Stimulated activated CD8-positive, alpha-beta memory T cell treated with anti-CD3 and anti-CD28 coated beads, Interleukin-4, amount 100 ng/mL, for 1 hour (primary cell): ENCODE measurements at places on chromosomes 2 and 18.

GRCh38 chr2:119823734-119824334 lies 64.1 kb downstream of the PTPN4 start:
- DNase-seq = no peak

DNA sequence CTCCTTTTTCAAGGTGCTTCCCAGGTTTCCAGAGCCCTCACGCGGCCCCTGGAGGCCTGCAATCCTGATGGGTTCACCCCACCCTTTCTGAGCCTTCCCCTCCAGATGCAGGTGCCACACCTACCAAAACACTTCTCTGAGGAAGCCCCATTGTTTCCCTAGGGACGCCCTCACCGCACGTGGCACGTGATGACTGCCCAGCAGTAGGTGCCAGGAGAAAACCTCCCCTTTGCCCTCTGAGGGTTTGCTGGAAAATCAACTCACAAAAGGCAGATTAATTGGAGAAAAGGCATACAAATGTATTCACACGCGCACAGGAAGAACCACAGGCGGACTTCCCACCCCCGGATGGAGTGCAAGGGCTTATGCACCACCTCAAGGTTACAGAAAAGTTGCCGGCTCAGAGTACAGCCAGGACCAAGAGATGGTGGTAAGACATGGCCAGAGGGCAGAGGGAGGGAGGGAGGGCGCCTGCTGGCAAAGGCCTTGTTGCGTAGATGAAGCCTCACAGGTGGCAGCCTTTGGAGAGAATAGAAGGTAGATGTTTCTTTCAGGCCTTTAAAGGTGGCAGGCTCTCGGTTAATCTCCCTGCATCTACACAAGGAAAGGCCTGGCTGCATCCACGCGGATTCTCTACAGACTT lies 269.4 kb upstream of the RAB6C start:
- DNase-seq = no peak

- DNase-seq = no peak
These were observed 156.6 kb downstream of the DTNA start for GRCh38 chr18:34866739-34867138.

DNA sequence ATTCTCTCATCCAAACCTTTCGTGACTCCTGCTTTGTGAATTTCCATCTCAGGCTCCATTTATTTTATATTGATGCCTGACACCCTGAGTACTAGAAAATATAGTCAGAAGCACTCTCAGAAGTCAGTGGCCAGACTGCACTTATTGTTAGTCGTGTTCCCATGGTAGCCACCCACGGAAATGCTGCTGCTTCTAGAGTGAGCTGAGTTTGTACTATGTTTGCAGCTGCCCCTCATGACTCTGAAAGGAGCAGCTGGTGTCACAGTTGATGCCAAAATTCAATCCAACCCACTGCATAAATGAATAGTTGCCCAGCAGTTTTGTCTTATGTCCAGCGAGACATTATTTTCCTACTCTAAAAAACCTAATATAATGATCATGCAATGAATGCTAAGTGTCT lies 265.2 kb upstream of the SPHKAP start:
- DNase-seq = no peak

- DNase-seq = no peak
These were observed 4.3 kb upstream of the EDAR start for GRCh38 chr2:108993095-108993937.

DNA sequence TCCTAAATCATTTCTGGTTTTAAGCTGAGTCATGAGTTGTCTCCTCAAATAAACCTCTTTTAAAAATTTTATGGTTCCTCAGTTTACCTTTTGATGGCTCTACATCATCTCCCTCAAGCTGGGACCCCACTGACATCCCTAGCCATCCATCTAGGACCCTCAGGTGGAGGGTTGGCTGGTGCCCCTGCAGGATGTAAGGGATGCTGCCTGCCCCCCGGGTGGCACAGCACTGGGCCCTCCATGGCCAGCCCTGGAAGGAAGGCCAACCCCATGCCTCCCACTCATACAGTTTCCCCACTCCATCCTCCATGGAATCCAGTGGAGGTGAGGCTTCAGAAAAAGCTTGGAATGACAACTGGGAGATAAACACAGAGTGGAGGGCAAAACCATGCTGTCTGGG lies 17.2 kb upstream of the GPC1 start:
- no peak for DNase-seq

GRCh38 chr2:205982776-205983327 lies 103.1 kb downstream of the INO80D start:
- no peak for DNase-seq

- DNase-seq = no peak
These were observed 8.7 kb upstream of the COLEC11 start for GRCh38 chr2:3586220-3586619.

DNA sequence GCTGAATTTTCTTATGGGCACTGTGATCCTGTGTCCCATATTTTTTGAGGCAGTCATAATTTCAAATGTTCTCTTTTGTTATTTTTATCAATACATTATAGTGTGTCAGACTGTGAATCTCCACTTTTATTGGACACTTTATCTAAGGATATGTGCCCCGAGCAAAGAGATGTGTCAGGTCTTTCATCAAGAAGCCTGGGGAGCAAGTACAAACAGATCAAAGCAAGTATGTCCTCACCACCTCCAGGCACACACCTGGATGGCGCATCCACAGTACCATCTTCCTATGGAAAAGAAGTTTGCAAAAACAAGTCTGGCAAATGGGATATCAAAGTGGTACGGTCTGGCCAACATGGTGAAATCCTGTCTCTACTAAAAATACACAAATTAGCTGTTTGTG lies 81.0 kb upstream of the ZNF236 start:
- no peak for DNase-seq

DNA sequence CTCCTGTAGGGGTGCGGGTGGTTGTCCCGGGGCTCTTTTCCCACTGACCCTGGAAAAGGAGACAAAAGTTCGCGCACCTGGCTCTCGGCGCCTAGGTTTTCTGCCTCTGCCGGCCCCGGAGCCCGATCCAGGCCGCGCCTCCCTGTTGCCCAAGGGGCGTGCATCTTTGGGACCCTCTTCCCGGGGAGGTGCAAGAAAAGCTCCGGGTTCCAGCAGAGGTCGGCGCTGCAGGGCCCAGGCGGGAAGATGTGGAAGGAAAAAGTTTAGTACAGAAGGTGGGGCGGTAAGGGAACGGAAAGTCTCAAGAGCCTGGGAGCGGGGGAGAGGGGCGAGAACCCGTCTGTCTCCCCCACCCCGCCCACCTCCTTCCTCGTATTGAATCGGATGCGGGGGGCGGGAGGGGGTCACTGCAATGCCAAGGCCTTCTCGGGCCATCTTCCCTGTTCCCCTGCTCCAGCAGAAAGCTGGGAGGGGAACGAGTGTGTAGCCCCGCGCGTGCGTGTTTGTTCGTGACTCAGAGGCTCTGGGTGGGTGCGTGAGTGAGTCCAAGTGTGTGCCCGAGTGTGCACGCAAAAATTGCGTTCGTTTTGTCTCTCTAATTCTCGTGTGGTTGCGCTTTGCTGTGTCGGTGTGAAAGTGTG lies 6.3 kb upstream of the EN1 start:
- no peak for DNase-seq

- no peak for DNase-seq
These were observed 108.4 kb downstream of the ZEB2 start for GRCh38 chr2:144411473-144411872.

DNA sequence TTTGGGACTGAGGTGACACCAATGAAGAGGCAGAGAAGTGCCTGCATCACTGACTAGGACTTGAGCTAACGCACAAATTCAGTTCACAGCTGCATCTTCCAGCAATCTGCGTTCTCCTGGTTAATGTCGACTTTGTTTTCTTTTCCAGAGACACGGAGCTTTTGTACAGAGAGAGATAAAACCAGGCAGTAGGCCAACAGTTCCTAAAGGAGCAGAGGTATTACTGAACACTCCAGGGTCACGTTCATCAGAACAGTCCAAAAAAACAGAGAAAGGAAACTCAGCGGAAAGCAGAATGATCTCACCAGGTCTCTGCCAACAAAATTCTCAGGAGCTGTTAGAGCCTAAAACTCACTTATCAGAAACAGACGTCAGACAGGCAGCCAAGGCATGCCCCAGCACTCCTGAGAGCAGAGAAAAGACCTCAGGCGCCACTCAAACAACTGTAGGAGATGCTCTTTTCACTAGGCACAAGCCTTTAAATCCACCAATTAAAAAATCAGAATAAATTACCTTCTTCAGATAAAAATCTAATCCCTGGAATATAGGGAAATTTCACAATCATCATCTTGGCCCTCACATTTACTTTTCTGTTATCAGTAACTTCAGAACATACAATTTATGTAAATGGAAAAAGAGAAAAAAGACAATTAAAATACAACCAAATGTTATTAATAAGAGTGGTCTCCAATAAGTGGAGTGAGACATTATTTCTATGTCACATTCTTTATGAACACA lies 95.9 kb upstream of the SPTBN1 start:
- no peak for DNase-seq

GRCh38 chr2:79984476-79984875 lies 320.1 kb downstream of the LRRTM1 start:
- no peak for DNase-seq

DNA sequence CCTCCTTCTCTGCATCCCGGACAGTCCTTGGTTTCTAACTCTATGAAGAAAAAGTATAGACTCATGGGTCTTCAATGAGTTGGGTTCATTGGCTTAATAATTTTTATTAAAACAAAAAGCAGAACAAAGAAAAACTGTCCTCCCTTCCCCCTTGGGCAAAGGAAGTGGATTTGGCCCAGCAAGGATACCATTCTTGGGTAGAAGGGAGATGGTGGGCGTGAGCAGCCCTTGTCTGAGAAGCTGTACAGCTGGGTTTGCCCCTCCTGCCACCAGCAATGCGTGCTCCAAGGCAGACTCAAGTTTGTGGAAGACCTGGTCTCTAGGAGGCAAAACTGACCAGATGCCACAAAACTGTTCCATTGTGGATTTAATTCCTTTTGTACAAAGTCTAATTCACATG lies 12.7 kb downstream of the PCARE start:
- DNase-seq = no peak

DNA sequence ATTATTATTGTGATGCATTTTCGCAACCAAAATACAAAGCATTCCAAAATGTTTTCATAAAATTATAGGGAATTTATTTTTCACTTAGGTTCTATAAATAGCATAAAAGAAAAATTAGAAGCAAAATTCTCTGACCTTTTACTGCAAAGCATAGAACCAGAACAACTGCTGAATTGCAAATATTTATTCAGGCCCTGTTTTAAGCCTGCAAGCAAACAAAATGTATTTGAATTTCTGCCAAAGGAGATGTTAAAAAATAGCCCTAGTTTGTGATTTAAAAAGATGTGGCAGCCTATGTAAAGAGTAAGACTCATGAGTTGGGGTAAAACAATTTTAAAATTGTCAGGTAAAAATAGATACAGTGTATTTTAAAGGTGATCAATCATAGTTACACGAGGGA lies 138.1 kb downstream of the KCNJ3 start:
- DNase-seq = no peak

DNA sequence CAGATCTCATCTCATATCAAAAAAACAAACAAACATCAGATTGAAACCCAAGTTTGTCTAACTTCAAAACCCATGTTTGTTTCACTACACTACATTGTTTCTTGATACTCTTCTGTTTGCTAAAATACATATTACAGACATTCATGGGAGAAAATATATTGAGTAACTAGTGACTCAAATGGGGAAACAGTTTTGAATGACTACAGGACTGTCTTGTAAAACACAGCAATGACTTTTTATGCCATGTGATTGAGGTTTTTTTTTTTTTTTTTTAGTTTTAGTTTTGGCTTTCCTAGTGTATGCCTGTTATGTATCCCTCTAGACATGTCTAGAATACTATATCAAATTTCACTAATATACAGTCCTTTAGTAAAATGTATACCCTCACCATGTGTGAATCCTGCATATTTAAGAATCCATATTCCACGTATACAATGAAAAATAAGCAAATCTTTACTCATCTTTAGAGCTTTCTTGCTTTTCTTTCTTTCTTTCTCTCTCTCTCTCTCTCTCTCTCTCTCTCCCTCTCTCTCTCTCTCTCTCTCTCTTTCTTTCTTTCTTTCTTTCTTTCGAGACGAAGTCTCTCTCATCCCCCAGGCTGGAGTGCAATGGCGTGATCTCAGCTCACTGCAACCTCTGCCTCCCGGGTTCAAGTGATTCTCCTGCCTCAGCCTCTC lies 46.6 kb upstream of the SERTAD2 start:
- DNase-seq = no peak

DNA sequence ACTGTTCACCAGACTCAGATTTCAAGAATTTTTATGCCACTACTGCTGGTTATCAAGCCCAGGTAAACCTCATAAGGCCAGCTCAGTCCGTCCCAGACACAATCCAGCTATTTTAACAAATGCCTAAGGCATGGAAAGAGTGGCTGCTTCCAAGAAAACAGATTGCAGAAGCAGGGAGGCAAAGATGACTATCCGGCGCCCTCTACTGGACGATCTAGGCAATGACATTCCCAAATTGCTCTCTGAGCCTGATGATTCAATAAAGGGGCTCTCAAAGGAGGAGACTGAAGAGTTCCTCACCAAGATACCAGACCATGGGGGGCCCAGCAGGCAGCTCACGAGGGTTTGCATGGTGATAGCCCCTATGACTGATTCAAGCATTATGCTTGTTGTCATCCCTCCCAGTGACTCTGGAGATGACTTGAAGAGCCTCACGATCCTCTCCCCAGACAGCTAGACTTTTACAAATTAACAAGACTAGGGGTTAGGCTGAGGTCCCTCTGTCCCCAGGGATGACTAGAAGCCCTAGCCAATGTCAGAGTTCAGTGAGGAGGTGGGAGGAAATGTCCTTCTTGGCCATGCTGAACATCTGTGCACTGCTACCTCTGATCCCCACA lies 25.0 kb downstream of the SERPINB8 start:
- no peak for DNase-seq

GRCh38 chr2:214781226-214781625 lies 28.3 kb downstream of the BARD1 start:
- DNase-seq = no peak

DNA sequence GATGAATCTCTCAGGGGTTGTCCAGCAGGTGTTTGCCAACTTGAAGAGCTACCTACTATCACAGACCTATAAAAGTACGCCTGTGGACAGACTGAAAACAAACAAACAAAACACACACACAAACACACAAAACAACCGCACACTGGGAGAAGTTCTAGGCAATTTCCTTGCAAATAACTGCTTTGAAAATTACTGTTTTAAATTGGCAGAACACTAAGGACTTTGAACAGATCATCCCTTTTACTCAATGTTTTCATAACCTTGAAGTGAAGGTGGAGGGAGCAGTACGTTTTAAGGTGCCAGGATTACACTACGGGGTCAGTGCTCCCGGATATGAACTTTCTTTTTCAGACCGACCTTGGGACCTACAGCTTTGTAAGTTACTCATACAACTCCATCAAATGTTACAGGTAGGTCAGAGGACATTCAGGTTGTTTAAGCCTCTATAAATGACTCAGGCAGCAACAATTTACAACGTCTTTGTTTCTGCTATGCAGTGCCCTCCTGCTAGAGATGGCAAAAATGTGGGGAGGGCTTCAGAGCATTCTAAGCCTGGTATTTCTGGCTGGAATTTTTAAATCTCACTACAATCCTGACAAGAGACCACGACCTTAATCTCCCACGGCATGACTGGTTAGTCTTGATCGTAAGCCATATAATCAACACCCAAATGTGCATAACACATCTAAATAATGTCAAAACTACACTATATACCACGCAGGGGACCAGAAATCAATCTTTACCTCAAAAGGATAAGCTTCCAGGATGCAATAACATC lies 1.4 kb upstream of the SLC20A1 start:
- no peak for DNase-seq
